Lower lobe of right lung (tissue), 2 donors: ENCODE measurements at places on chromosomes 1 and 21. TPM values are rescaled to one million over a fixed set of nuclear protein-coding genes. Genes with fewer than 3 reads are reported as not detected.

Gene RERE
- 88.5 TPM for total RNA-seq

- H3K4me3 ChIP-seq = no peak overlapping the region
- H3K27ac ChIP-seq = no peak overlapping the region
- H3K36me3 ChIP-seq = no peaks in the 10 kb centered on the region
- no peak for DNase-seq
- peaks cover 65% of the 10 kb centered on the region for H3K27me3 ChIP-seq
These were observed 24.8 kb downstream of the LHX4 start for GRCh38 chr1:180254854-180255253.

DNA sequence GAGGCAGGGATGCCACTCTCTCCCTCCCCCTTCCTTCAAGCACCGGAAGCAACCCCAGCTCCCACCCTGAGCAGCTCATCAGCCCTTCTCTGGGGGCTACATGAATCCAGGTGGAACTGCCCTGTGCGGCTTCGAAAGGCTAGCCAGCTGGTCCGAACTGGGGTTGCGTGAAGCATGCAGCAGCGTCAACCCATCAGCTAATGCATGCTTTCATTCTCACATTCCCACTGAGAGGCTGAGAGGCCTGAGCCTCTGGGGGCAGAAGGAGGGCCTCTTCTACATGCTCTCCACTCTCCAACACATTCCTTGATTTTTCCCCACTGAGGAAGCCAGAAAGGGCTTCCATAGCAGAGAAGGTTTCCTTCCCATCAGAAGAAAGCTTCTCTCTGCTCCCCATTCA is 5.6 kb downstream of the RXRG start:
- H3K4me3 ChIP-seq = no peak overlapping the region
- no peak for DNase-seq
- H3K27ac ChIP-seq = no peak overlapping the region

- no peak for DNase-seq
- H3K27me3 ChIP-seq = no peaks in the 10 kb centered on the region
- no peak overlapping the region for H3K27ac ChIP-seq
- no peaks in the 10 kb centered on the region for H3K36me3 ChIP-seq
- no peaks in the 10 kb centered on the region for H3K4me1 ChIP-seq
These were observed 425.2 kb downstream of the RWDD3 start for GRCh38 chr1:95659166-95659565.

DNA sequence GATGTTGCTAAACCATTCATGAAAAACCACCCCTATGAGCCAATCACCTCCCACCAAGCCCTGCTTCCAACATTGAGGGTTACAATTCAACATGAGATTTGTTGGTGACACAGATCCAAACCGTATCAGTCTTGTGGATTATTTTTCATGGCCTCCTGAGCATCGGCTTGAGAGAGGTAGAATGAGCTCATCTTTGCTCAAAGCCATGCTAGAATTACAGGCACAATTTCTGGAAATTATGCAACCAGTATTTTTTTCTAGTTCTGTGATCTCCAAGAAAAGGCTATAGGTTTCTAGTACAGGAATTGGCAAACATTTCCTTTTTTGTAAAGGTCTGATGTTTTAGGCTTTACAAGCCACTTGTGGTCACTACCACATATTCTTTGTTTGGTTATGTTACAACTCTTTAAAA is 219.4 kb downstream of the DUSP10 start:
- H3K4me3 ChIP-seq = no peak overlapping the region
- DNase-seq = no peak
- H3K4me1 ChIP-seq = no peaks in the 10 kb centered on the region
- H3K27me3 ChIP-seq = no peaks in the 10 kb centered on the region
- no peaks in the 10 kb centered on the region for H3K36me3 ChIP-seq

DNA sequence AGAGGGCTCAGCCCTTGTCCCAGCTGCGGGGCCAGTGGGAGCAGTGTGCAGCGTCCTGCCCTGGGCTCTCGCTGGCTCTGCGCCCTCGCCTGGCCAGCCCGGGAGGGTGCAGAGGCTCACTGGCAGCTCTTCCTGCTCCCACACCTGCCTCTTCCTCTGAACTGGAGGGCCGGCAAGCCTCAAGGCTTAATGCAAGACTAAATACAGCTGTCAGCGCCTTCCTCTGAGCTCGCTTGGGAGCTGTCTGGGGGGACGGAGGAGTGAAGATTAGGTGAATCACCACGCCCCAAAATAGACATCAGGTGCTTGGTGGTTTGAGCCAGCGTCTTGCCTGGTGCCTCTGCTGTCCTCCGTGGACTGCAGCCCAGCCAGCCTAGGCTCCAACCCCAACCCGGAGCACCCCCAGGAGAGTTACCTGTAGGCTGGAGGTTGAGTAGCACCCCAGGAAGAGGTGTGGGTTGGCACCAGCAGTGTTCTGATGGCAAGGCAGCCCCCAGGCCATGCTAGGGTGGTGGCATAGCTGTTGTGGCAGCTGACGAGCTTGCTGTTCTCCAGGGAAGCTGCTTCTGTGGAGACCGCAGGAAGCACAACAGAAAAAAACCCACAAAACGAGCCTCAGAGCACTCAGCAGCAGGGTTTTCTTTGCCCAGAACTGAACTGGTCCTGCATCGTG is 36.9 kb downstream of the UMODL1 start:
- peak; percentile 79 for DNase-seq
- H3K36me3 ChIP-seq = no peaks in the 10 kb centered on the region
- H3K27ac ChIP-seq = peak overlapping the region; percentile 62
- H3K4me1 ChIP-seq = peaks cover 10% of the 10 kb centered on the region

DNA sequence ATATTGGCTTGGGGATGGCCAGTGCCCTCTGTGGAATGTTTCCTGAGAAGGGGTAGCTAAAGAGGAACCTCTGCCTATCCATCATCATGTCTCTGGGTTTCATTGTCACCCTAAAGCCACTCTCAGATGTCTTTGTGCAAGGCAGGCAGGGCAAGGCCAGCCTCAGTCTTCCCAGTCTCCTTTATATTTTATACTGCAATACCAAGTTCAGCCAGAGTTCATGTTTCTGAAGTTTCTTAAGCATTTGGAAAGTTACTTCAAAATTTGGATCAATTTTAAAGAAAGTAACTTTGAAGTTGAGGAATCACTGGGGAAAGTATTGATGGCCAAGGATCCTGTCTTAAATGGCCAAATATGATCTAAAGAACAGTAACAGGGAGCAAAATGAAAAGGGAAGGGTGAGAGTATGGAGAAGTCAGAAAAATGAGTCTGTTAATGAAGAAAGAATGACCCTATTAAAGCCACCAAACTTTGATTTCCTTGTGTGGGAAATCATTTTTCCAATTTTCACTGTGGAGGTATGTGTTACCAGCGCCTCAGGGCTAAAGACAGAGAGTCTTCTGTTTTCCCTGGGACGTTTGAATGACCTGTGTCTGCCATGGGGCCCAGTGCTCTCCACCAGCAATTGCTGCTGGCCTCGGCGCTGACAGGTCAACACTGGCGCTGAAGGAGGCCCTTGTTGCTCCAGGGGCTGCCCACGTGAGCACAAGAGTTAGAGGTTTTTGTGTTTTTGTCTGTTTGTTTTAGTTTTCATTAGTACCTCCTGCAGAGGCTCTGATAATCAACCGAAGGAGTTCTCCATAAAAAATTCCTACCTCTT is 93.9 kb downstream of the ATP5PO start:
- peaks cover 11% of the 10 kb centered on the region for H3K36me3 ChIP-seq
- no peak for DNase-seq
- H3K4me1 ChIP-seq = peaks cover 6% of the 10 kb centered on the region
- H3K27ac ChIP-seq = no peak overlapping the region
- no peaks in the 10 kb centered on the region for H3K27me3 ChIP-seq

GRCh38 chr1:21397813-21398188 is 42.1 kb upstream of the NBPF3 start:
- no peak overlapping the region for H3K4me3 ChIP-seq
- DNase-seq = peak; percentile 46
- H3K27ac ChIP-seq = no peak overlapping the region

DNA sequence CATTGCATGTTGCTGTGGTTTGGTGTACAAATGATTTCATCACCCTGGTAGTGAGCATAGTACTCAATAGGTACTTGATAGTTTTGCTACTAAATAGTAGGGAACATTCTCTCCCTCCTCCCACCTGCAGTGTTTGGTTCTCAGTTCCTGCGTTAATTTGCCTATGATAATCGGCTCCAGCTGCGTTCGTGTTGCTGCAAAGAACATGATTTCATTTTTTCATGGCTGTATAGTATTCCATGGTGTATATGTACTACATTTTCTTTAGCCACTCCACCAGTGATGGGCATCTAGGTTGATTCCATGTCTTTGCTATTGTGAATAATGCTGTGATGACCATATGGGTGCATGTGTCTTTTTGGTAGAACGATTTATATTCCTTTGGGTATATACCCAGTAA is 903.4 kb downstream of the TTLL7 start:
- H3K27ac ChIP-seq = no peak overlapping the region
- H3K4me1 ChIP-seq = no peaks in the 10 kb centered on the region
- DNase-seq = no peak
- no peaks in the 10 kb centered on the region for H3K36me3 ChIP-seq

GRCh38 chr1:36905941-36906340 is 128.4 kb downstream of the GRIK3 start:
- no peaks in the 10 kb centered on the region for H3K4me1 ChIP-seq
- H3K27me3 ChIP-seq = peaks cover 14% of the 10 kb centered on the region
- no peak for DNase-seq
- no peak overlapping the region for H3K27ac ChIP-seq

DNA sequence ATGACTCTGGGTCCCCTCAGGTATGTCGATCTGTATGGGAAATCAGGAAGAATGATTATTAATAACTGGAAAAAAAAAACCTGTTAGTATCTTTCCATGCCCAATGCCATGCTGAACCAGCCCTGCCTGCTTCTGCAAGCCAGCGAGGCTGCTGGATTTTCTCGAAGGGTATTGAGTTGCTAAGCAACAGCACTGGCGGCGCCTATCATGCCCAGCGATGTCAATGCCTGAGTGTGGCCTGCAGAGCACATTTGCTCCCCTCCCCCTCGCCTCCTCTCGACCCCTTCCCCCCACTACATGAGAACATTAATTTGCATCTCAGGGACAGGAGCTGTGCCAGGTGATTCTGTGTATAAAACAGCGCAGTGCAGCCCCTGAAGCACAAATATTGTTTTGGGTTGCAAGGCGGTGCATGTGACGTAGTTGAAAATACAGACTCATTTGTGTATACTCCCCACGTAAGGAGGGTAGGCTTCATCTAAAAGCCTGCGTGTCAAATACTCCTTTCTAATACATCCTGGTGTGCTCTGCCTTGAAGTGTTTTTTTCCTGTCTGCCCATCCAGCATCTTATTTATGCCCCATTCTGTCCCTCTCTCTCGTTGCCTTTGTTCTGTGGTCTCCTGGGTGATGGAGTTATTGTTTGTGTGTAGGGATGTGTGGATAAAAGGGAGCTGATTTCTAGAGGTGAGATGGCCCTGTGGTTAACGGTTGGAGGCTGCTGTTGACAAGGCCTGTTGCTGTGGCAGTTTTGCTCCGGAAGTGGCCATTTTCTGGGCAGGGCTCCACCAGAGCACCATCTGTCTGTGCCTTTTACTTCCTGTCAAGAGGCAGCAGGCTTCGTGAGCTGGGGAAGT is 32.7 kb upstream of the ATP5PO start:
- no peaks in the 10 kb centered on the region for H3K27me3 ChIP-seq
- peak; percentile 69 for DNase-seq
- peak overlapping the region; percentile 83 for H3K27ac ChIP-seq
- peaks cover 18% of the 10 kb centered on the region for H3K4me1 ChIP-seq
- H3K4me3 ChIP-seq = peak overlapping the region; percentile 24
- H3K36me3 ChIP-seq = no peaks in the 10 kb centered on the region

DNA sequence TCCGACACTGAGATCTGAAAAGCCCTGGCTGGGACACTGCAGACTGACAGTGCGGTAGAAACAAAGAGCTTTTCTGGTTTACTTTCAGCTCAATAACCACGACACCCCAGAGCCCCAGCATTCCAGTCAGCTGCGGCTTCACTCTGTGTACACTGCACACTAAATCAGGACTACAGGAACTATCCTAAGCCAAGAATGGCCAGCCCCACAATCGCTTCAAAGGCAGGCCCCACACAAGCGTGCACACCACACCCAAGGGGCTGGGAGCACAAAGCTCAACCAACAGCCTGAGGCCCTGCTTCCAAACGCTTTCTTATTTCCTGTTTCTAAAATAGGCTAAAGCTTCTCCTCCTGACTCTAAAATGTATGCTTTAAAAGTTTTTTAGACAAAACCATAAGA is 28.4 kb downstream of the URB1 start:
- H3K27ac ChIP-seq = peak overlapping the region; percentile 1
- H3K36me3 ChIP-seq = peaks cover 95% of the 10 kb centered on the region
